ENCODE measurements at places on chromosomes 1 and 21.

GRCh38 chr1:228809621-228810394 lies 74.5 kb downstream of the RHOU start:
- peak; percentile 33 for DNase-seq

- no peak for DNase-seq
These were observed 148.7 kb downstream of the EDEM3 start for GRCh38 chr1:184605941-184606340.

- peak; percentile 84 for DNase-seq
These were observed 46.9 kb downstream of the IL23R start for GRCh38 chr1:67213164-67213563.

GRCh38 chr1:150696590-150696989 lies 364 bp downstream of the GOLPH3L start:
- DNase-seq, result peak; percentile 28

DNA sequence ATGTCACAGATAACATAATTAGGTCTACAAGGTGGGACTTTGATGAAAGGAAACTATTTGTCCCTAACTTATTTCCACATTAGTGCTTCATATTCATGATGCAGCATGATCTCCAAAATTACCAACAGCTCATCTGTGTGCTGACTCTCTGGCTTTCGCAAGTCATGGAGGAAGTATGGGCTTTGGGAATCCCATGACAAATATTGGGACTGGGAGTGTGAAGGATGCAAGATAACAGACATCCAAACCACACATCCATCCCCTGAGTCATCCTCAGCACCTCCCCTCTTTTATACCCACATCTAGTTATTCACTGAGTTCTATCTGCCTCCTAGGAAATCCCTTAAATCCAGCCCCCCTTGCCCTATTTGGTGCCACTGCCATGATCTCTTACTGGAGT lies 102.8 kb upstream of the COL24A1 start:
- no peak for DNase-seq

DNA sequence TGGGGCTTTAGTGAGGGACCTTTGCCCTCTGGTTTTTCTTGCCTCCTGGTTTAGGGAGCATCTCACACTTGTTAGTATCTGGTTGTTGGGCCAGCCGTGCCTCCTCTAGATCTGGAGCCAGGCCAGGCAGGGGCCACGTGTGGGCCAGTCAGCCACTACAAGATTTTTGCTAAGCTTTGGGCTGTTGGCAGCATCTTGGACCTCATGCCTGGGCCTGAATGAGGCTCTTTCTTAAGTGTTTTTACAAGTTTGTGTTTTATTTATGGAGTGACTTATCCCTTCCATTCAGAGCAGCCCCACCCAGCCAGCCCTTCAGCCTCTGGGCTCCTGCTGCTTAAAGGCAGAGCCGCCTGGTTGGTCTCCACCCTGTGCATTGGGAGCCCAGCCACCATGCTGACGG lies 1.6 kb upstream of the SH3BGRL3 start:
- DNase-seq, result no peak

DNA sequence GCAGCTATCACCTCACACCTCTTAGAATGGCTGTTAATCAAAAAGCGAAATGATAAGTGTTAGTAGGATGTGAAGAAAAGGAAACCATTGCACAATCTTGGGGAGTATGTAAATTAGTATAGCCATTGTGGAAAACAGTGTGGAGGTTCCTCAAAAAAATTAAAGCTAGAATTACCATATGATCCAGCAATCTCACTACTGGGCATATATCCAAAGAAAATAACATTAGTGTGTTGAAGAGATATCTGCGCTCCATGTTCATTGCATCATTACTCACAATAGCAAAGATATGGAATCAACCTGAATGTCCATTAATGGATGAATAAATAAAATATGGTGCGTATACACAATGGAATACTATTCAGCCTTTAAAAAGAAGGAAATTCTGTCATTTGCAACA lies 68.9 kb downstream of the SNRPE start:
- DNase-seq, result no peak
